ENCODE measurements at places on chromosomes 5 and 9.

- DNase-seq = no peak
These were observed 121.5 kb downstream of the ISOC1 start for GRCh38 chr5:129216001-129216400.

DNA sequence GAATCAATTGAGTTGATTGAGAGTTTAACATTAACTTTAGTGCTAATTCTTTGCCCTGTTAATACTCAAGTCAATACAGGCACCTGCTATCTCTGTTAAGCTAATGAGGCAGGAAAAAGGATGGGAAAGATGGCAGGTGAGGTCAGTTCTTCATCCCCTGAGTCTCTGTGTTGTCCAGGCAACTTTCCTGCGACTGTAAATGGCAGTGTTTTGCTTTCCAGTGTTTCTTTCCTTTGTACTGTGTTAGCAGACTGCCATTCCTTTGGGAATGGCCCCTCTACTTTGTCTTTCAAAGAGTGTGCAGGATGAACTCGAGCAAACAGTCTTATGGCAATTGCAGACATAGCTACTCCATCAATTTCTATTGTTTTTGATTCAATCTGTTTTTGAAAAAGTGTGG, 202.2 kb upstream of the VLDLR start:
- DNase-seq = no peak

- DNase-seq = no peak
These were observed 1.1 kb downstream of the UGCG start for GRCh38 chr9:111897601-111898137.

DNA sequence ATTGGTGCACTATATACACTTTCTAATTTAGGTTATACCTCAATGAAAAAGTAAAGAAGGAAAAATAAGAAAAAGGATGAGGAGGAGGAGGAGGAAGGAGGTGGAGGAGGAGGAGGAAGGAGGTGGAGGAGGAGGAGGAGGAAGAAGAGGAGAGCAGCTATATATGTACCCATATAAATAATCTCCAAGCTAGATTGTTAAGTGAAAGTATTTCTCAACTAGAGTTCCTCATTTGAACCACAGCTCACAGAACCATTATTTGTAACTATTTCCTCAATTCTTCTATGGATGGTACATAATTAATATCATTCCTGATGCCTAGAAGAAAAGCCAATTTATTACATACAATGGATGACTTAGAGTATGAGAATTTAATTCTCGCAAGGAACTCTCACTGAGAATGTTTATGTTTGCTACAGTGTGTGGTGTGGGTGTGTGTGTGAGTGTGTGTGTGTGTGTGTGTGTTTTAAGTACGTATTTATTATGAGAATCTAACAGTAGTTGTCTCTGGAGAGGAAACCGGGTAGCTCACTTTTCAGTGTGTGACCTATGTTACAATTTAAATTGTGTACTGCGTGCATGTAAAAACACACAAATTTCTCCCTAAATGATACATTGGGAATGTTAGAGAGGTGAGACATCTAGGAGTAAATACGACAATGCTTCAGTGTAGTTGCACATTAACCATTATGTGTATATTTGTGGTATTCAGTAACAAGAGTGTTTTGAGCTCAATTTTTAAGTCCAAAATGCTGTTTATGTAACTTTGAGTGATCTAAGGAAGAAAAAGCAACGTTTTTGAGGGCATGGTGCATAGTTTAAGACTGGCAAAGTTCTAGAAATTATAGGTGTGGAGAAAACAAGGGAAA, 20.2 kb upstream of the NREP start:
- DNase-seq = no peak

GRCh38 chr9:68522954-68523353, 17.7 kb downstream of the TMEM252 start:
- no peak for DNase-seq

GRCh38 chr5:58156361-58156760, 303.5 kb downstream of the PLK2 start:
- no peak for DNase-seq

DNA sequence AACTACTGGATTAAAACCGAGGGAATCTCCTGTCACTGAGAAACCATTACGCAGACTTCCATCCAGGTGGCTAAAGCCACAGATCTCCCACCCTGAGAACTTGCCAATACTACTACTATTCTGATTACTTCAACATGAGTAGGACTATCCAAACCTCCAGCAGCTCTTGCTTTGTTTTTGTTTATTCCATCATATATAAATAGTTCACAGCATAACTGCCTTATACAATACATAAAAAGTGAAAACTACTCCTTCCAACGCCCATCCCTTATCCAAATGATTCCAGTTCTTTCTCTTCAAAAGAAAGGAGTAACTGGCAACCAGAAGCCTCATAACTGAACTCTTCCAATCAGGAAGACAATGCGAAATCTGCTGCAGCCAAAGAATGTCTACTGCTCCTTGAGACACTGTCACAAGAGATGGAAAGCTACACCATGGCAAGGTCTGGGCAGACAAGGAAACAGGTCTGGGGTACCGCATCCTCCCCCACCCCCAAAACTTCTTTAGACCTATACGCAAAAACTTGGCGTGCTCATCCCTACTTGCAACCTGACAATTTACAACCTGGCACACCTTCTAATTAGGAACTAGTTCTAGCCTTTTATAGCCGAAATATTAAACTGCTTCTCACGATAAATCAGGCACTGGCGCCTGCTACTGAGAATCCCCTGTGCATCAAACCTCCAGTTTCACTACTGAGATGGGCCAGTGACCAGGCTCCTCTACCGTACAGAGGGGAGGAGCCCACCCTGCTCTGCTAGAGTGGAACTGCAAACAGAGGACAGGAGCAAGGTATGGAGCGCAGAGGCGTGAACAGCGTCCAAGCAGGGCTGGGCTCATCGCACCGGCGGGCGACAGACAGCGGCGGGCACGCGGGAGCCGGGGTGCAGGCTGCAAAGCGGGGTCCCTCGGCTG, 986 bp downstream of the PLPP1 start:
- DNase-seq = no peak

DNA sequence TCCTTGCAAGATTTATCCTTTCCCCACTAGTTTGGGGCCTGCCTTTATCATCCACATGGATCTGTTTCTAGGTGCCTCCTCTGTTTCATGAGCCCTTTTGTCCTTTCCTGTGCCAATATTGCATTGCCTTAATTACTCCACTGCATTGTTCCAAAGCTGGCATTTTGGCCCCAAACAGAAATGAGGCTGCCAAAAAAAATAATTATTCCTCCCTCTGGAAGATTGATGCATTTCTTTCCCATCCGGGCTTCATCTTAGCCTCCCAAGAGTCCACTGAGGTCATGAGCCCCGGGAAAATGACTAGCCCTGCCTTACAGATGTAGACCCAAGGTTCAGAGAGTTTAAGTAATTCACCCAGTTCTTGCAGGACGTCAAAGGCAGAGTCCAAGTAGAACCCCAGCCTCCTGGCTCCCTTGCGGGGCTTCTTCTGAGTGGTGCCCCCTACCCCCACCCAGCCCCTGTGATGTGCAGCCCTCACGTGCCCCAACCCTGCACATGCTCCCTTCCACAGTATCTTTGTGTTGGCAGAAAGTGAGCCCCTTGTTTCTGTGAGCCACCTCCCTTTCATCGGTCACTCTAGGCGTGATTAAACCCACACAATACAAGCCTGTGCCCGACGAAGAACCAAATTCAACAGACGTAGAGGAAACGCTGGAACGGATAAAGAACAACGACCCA, 62.1 kb downstream of the TMOD1 start:
- no peak for DNase-seq

DNA sequence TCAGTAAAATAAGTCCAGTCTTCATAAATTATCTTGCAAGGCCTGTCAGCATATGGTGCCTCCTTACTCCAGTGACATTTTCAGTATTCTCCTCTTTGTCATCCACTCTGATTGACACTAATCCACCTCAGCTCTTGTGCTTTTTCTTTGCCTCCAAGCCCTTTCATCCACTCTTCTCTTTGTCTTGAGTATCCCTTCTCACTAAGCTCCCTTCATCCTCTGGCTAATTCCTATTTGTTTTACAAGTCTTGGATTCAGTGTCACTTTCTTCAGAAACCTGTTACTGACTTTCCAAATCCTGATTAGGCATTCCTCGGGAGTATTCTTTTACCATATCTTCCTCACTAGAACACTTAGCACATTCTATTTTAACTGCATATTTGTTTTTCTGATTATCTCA, 100.6 kb upstream of the VCAN start:
- DNase-seq = no peak

DNA sequence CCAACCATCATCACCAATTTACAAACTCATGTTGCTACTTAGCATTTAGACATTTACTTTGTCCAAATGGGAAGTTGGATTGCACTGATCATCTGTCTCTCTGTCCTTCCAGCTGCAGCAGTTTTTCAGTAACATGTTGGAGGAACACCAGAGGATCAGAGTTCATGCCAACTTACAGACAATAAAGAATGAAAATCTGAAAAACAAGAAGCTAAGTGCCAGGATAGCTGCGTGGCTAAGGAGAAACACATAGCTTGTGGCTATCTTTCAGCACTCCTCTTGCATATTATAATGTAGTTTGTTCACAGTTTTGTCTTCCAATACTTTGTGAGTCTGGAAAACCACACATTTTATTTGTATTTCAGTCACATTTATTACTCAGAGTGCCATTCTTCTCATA, 6.4 kb upstream of the ARL14EPL start:
- DNase-seq = no peak

Measured in stimulated activated CD8-positive, alpha-beta memory T cell treated with anti-CD3 and anti-CD28 coated beads, Interleukin-2, amount 100 ng/mL, for 48 hours (primary cell).